ENCODE measurements at places on chromosomes 7 and 10.

GRCh38 chr10:14235566-14236195 lies 95.0 kb downstream of the FRMD4A start:
- DNase-seq, result no peak

DNA sequence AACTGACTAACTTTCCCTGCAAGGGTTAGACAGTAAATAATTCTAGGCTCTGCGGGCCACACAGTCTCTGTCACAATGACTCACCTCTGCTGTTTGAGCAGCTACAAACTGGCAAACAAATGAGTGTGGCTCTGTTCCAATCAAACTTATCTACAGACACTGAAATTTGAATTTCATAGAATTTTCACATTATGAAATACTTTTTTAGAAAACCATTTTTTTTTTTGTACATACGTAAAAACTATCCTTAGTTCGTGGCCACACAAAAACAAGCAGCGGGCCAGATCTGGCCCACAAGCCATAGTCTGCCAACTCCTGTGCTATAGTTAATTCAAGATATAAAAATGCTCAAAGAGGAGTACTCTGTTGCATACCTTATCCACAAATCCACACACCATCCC lies 32.6 kb downstream of the PIP4K2A start:
- DNase-seq, result peak; percentile 61

- no peak for DNase-seq
These were observed 115.7 kb upstream of the RET start for GRCh38 chr10:42960991-42961795.

- no peak for DNase-seq
These were observed 93.2 kb downstream of the TWIST1 start for GRCh38 chr7:19024261-19024660.

GRCh38 chr7:28774261-28774988 lies 183.7 kb downstream of the TRIL start:
- DNase-seq, result no peak

GRCh38 chr10:117960345-117960935 lies 86.3 kb downstream of the RAB11FIP2 start:
- DNase-seq, result no peak

DNA sequence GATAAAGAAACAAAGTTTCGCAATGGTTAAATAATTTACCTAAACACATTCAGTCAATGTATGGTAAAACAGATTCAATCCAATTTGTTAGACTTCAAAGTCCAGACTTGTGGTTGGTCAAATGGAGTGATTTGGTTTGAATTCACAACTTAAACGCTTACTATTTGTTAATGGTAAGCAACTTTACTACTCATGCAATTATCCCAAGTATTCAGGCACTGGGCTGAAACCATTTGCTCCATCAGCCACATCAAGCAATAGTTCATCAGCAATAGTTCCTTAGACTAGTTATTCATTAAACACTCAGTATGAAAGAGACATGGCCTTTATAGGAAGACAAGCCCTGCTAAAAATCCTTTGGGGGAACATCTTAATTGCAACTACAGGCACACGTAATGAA lies 253.0 kb downstream of the AGMO start:
- no peak for DNase-seq

DNA sequence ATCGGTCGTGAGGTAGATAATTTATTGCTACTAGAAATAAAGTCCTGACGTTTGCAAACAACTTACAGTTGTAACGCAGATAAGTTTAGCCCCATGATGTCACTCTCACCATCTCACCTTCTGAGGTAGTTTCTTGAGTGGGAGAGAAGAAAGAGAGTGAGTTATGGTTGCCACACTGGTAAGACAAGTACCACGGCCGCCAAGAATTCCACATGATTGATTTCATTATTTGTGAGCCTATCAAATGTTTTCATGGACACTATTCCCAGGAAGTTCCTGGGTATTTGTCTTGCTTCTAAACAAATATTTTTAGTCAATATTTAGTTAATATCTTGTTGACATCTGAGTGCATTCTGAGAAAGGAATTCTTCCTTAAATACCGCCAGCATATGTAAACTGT lies 339.4 kb upstream of the KIAA1217 start:
- no peak for DNase-seq

DNA sequence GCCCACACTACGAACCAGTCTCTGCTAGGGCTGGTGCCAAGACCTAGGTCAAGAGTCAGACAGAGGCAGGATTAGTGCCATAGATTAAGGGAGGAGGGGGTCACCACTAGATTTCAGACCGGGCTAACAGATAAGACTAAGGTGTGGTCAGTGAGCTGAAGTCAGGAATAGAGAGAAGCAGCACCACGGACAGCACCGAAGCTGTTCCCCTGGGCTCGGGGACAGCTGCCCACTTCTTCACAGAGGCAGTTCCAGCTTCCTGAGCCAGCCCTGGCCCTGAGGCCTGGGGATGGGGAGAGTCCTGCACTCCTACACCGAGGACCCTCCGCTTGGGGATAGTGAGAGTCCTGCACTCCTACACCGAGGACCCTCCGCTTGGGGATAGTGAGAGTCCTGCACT lies 11.2 kb upstream of the JAKMIP3 start:
- no peak for DNase-seq

- DNase-seq, result no peak
These were observed at the start of gene ATOH7 for GRCh38 chr10:68231817-68232251. TSS of gene ATOH7 (minus strand) at chr10:68232113. CDS start at chr10:68231677, 436 bp downstream.

DNA sequence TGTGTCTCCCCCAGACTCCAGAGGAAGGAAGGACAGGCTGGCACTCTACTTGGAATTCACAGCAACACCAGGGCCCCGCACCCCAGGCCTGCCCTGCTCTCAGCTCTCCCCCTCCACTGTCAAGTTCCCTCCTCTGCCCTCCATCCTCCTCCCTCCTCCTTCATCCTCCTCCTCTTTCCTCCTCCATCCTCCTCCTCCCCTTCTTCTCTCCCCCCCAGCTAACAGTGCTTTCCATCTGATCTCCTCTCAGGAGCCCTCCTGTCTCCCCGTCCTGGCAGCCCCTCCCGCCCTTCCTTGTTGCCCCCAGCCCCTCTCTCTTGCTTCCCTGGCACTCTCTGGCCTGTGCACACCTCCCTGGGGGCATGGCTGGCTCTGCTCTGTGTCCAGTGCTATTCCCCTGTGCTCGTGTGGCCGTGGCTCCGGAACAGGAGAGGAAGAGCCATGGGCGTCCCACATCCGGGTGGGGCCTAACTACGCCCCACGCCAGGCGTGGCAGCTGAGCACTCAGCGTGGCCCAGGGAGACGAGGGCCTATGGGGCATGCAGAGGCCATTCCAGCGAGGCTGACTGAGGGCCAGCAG lies 64.2 kb downstream of the PWWP2B start:
- no peak for DNase-seq

- DNase-seq, result peak; percentile 52
These were observed 13.9 kb downstream of the DNAJC1 start for GRCh38 chr10:21989453-21990154.

GRCh38 chr7:98281757-98282606 lies 496 bp downstream of the BRI3 start:
- no peak for DNase-seq

- DNase-seq, result no peak
These were observed 16.9 kb upstream of the KNDC1 start for GRCh38 chr10:133143200-133143533.

GRCh38 chr10:11317936-11318670 lies 293.3 kb downstream of the USP6NL start:
- no peak for DNase-seq

- DNase-seq, result no peak
These were observed 131.7 kb downstream of the SORCS1 start for GRCh38 chr10:107032700-107033401.

GRCh38 chr7:83173664-83174063 lies 11.0 kb upstream of the PCLO start:
- DNase-seq, result no peak

- DNase-seq, result no peak
These were observed 77.3 kb downstream of the CALD1 start for GRCh38 chr7:134856691-134857090.

- no peak for DNase-seq
These were observed 83.1 kb upstream of the MPP7 start for GRCh38 chr10:28385748-28386502.

DNA sequence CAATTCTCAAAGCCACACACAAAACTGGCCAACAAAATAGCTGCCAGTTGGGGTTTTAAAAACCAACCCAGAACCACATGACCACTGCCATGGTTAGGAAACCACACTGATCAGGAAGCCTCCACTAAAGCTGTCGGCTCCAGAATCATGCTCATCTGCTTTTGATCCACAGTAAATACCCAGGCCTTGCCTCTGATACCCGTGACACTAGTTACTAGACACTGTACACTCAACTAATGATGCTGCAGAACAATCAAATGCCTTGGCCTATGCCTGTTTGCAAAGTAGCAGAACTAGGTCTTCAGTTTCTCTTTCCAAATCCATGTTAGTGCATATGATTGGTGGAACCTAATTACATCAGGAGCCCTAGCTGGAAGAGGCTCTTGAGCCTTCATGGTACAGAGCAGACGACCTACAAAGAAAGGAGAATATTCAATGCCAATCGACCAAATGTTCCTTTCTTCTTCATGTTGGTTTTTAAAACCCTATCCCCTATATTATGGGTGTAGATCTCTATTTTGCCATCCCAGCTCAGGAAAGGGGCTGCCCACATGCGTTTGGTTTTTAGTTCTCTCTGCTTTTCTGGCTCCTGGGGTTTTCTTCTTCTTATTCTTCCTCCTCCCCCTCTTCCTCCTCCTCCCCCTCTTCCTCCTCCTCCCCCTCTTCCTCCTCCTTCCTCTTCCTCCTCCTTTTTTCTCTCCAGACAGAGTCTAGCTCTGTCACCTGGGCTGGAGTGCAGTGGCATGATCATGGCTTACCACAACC lies 76.6 kb downstream of the CNNM2 start:
- DNase-seq, result no peak

DNA sequence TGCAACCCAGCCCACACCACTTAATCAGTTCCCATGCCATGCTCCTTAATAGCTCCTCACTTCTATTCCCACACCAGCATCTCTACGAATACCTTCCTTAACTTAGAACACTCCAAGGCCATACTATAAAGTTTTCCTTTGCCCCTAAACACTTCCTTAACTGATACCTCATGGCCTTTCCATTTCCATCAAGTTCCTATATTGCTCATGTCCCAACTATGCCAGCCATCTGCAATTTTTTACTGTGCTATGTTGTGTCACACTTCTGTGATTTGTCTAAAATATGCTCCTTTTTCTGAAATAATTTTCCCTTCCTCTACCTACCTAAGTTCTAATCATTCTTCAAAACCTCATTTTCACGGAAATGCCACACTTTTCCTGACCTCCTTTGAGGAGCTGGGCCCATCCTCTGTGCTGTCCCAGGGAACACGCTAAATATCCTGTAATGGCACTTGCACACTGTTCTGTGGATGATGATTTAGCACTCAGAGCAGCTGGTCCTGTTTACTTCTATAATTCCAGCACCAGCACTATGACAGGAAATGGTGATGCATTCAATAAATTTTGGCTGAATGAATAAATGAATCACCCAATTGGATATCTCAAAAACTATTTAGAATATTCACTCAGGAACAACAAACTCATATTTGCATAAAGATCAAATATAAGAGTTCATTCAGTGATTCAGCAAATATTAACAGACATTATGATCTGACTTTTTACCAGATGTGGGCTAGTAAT lies 266.5 kb upstream of the HGF start:
- no peak for DNase-seq

GRCh38 chr10:21650353-21650752 lies 116.3 kb downstream of the MLLT10 start:
- DNase-seq, result no peak

- no peak for DNase-seq
These were observed 563.0 kb downstream of the TCERG1L start for GRCh38 chr10:130748409-130749057.

GRCh38 chr7:45888993-45889366 lies 692 bp downstream of the IGFBP1 start:
- DNase-seq, result no peak

GRCh38 chr10:93363891-93364648 lies 118.1 kb downstream of the MYOF start:
- DNase-seq, result no peak

GRCh38 chr10:27834476-27834875 lies 88.9 kb upstream of the MKX start:
- no peak for DNase-seq

DNA sequence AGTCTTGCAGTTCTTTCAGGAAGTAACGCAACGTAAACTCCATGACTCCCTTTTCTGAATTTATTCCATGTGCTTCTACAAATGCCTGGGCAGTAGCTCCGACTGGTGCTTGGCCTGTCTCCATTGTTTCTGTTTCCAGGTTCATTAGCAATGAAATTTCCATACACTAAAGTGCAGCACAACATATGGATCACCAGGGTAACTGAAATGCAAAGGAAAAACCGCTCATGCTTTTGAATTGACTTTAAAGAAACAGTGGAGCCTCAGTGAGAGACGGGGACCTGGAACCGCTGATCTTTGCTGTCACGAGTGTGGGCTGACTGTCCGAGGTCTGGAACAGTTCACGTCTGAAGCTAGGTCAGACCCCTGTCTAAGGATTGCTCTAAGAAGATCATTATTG lies 126.5 kb upstream of the IGFBP3 start:
- no peak for DNase-seq

Measured in CD4-positive, alpha-beta T cell treated with Interleukin-21 for 1 hour (primary cell).